ENCODE measurements at places on chromosomes 16 and 17.

DNA sequence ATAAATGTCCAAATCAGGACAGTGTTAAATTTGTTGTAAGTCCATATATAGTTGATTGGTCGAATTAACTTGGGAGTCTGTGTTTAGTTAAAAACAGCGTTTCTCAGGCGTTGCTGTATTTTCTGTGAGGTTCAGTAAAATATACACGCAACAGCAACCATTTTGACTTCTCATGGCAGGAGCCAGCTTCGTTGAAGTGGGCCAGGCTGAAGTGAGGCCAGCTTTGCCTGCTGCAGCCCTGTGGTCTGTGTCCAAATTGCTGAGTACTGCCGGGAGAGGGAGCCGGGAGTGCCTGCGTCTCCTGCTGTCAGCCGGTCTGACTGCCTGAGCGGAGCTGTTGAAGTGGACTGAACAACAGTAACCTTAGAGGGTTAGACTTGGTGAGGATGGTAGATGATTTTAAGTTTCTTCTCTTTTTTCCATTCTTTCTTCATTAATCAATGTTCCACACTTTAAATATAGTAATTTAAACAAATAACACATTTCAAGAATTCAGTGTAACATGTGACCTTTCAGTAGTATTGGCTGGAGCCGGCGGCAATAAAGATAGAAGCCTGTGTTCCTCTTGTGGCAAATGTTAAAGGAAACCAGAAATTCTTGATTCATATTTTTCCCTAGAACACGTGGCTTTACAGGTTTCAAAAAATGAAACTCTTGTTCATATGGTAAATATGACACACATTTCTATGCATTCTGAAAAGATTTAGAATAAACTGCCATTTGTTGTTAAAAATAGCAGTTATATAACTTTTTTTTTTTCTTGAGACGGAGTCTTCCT is 37.0 kb upstream of the ZNF750 start:
- peak; percentile 63 for DNase-seq

GRCh38 chr16:49441366-49441780 is 67.8 kb downstream of the C16orf78 start:
- DNase-seq, result no peak

DNA sequence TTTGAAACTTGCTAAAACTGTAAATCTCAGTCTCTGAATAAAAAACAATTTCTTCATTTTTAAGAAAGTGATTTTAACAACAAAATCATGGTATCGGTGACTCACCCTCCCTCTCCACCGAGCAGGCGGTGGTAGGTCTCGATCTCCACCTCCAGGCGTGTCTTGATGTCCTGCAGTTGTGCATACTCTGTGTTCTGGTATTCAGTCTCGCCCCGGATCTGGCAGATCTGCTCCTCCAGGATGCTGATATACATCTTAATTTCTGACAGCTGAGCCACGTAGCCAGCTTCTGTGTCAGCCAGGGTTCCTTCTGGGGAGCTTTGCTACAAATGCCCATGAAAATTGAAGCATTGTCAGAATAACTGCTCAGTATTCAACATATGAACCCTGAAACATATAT is 15.4 kb upstream of the KRT24 start:
- DNase-seq, result peak; percentile 36

DNA sequence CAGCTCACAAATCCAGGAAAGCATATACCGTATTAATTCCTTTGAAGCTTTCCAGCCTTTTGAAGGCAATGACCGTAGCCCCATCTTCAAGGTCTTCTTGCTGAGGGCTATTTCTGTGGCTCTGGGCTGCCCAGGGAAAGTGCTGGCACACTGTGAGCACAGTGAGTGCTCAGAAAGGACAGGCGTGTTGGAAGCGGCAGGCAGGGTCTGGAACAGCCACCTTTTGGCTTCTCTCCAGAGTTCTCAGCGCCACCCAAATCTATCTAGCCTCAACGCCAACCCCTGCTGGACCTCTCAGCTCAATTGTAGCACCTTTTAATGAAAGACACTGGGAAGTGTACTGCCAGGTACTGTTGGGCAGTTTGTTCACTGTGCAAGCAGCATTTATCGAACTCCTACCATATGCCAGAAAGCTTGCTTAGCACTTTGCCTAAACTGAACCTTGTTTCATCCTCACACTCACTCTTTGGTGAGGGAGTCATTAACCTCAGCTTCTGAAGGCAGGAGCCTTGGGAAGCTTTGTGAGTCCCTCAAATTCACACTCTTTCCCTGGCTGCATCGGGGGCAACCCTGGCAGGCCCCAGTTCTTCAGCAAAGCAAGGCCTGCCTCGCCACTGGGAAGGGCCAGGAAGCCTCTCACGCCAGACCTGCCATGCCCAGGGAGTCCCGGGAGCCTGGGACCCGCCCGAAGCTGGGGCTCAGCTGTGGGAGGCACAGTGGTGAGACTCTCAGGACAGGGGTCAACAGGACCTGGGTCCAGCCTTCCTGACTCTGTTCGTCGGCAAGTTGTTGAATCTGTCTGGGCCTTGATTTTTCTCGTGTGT is 13.5 kb upstream of the CIBAR2 start:
- DNase-seq, result no peak

DNA sequence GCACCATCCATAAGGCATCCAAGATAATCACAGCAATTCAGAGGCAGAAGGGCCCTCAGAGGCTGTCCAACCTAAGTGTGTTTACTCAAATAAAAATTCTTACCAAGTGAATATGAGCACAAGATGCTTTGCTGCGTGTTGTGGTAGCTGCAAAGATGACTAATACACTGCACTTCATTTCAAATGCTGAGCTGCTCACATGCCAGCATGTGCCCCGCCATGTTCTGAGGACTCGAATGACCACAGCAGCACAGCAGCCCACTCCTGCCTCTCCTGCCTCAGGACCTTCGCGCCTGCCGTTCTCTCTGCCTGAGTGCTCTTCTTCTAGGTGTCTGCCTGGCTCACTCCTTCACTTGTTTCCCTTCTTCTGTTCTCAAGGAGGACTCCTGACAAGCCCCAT is 19.0 kb downstream of the PIK3R5 start:
- DNase-seq, result peak; percentile 28

DNA sequence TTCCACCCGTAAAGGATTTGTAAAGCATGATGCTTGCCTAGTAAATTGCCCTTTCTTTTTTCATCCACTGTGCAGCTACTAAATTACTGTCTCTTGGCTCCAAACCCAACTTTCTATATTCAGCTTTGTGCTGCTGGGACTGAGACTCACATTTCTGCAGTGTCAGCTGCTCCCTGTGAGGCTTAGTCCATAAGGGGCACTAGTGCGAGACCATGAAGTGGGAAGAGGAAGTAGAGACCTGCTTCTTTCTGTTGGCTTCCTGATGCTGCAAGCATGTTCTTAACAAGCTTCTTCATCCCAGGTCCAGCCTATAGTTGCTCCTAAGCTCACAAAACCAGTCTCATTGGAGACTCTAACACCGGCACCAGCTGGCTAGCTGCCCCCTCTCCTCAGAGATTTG is 74.9 kb upstream of the HS3ST2 start:
- DNase-seq, result no peak

Measured in EH (cell line).